NCI-H1694 (cell line): ENCODE measurements at places on chromosomes 3 and 15.

GRCh38 chr3:4198491-4198890 lies 104.7 kb upstream of the SETMAR start:
- no peak for DNase-seq

DNA sequence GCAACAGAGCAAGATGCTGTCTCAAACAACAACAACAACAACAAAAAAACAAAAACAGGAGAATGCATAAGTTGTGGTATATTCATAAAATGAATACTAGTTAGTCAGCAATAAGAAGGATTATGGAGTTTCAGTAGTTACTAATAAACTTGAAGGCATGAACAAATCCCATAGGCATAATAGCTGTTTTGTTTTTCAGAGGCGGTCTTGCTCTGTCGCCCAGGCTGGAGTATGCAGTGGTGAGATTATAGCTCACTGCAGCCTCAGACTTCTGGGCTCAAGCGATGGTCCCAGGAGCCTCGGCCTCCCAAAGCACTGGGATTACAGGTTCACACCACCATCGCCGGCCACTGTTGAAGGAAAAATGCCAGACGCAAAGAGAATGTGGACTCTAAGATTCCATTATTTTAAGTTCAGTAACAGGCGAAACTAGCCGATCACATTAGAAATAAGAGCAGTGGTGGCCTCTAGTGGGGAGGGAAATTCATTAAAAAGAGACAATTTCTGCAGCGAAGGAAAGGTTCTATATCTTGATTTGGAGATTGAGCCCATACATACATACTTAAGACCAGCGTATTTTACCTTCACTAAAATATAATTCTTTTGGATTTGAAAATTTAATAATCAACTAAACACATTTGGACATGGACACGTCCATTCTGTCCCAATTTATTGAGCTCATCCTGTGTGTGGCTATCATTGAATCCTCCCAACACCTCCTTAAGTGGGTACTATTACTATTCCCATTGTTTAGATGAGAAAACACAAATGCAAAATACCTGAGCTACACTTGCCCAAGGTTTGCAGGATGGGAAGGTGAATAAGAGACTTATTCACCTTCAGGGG lies 27.4 kb upstream of the HDAC11 start:
- peak; percentile 32 for DNase-seq

DNA sequence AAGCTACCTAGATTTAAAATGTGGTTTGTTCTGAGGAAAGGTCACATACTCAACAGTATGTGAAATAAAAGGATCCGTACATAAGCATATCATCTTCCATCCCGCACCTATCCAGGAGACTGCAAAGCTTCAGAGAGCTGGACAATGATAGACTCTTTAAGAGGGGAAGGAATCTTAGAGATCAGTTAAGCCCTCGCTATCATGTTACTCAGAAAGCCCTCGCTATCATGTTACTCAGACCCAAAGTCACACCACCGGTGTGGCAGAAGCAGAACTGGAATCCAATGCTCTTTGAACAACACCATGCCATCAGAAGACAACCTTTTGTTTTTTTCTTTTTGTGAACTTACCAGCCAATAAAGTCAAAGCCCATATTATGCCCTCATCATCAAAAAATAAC lies 5.8 kb downstream of the ANO10 start:
- no peak for DNase-seq

DNA sequence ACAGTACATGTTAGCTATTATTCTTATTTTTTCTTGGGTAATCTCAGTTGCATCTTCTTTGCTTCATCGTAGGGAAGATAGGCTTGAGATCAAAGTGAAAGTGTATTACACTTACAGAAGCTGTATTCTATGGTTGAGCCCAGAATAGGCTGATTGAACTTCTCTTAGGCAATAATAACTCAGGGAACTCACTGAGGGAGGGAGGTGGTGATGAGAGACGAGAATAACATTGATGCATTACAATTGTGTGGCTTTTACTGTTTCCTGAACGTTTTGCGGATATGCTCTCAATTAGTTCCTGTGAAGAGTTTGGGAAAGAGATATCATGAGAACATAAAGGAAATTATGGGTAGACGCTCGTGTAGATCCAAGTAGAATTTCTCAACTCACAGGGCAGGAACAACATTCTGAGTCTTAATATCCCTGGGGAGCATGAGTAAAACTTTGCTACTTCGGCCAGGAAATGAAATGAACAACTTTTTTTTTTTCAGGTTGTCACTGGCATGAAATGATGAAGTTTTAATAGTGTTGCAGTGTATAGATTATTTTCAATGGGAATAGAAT lies 302.2 kb downstream of the TUSC7 start:
- no peak for DNase-seq

DNA sequence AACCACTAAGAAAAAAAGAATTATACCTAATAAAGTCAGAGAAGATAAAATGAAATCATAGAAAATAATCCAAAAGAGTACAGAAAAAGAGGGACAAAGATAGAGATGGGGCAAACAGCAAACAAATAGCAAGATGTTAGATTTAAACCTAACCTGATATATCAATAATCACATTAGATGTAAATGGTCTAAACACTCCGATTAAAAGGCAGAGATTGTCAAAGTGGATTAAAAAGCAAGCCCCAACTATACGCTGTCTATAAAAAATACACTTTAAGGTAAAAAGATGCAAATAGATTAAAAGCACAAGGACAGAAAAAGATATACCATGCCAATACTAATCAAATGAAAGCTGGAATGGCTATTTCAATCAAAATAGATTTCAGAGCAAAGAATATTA lies 16.8 kb downstream of the ADPGK start:
- no peak for DNase-seq

GRCh38 chr15:73293773-73294172 lies 75.0 kb downstream of the HCN4 start:
- DNase-seq = no peak
